Inflammatory macrophage (primary cell): ENCODE measurements at places on chromosomes 1 and 21.

DNA sequence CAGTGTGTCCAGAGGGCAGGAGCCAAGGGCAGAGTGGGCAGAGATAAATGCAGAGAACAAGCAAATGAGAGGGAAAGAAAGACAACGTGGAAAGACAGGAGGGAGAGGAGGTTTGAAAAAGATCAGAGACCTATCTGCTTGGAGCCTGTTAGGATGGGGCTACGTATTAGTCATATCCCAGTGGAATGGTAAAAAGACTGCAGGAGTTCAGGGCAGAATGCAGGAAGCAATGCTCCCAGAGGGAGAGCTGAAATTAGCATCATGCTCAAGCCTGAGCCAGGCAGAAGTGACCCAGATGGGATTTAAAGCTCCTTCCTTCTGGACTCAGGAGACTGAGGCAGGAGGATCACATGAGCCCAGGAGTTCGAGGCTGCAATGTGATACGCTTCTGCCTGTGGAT is 261.3 kb upstream of the CHRM3 start:
- no peak for DNase-seq

GRCh38 chr1:76465030-76465429 is 390.5 kb downstream of the ST6GALNAC3 start:
- no peak for DNase-seq

GRCh38 chr1:157111396-157112165 is 12.0 kb upstream of the ETV3L start:
- DNase-seq: no peak

GRCh38 chr1:96233422-96233821 is 488.2 kb upstream of the PTBP2 start:
- no peak for DNase-seq

GRCh38 chr1:13651279-13651678 is 48.7 kb upstream of the PRDM2 start:
- no peak for DNase-seq

DNA sequence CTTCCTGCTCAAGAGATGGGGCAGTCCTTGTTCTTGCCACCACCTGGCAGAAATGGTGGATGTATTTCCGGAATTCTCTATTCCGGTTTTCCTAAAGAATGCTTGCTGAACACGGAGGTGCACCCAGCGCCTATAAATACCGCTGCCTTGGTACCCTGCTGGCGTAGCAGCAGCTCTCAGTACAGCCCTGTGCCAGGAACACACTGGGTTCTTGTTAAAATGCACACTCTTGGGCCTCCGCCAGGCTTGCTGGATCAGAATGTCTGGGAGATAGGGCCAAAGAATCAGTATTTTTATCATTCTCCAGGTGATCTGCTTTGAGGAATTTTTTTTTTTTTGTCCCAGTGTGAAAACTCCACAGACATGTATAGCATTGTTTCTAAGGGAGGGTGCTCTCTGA is 54.2 kb downstream of the IGSF5 start:
- DNase-seq: no peak

DNA sequence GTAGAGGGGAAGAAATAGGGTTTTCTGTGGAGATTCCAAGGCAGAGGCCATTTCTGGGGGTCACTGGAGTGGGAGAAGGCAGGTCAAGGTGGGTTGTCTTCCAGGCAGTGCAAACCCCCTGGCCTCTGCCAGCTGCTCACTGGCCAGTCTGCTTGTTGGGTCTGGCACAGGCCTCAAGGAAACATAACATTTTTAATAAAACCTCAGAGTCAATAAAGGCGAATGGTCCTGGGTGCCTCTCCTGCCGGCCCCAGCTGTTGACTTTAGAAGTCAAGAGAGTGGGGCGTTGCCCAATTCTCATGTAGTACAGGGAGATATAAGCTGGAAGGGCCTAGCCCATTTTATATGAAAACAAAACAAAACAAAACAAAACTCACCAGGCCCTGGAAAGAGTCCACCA is 36.6 kb downstream of the RUNX3 start:
- DNase-seq: no peak
